ENCODE measurements at places on chromosomes 7 and 10. TPM values are rescaled to one million over a fixed set of nuclear protein-coding genes. Genes with fewer than 3 reads are reported as not detected.

DNA sequence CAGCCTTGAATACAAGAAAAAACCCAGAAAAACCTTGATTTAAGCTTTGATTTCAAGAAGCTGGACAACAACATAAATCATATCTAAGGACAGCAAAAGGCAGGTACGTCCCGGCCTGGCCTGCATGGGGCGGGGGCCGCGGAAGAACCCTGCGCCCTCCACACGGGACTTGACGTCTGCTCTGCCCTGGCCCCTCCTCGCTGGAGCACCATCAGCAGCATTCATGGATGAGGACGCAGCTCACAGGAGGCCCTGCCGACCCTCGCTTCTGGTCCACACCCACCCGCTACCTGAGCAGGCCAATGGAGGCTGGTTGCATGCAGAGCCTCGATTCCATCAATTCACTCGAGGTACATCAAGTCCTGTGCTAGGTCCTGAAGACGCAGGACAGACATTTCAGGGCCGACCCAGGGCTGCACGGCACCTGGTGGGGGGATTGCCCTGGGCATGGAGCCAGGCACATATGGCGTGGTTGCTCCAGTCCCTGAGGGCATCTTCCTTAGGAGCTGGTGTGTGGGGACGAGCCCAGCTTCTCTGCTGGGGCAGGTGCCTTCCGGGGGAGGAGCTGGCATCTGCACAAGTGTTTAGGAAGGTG is 63.1 kb upstream of the NKX6-2 start:
- no peak for DNase-seq

- DNase-seq = no peak
Measured at GRCh38 chr10:75592791-75593643, 161.6 kb downstream of the LRMDA start.

SORBS1 gene
- 380 TPM for total RNA-seq

DNA sequence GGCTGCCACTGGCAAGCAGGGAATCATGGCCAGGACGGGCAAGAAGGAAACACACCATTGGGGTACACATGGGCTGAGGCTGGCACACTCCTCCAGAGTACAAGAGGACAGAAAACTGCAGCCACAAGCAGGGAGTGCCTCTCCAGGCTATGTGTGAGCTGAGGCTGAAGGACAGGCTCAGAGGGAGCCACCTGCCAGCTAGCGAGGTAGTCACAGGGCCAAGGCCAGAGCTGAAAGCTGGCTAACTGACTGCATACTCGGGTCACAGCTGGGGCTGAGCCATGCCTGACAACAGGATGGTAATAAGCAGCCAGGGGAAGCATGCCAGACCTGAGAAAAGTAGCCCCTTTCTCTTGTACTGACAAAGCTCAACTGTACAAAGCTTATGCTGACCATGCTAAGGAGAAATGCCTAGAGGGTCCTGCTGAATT is 52.0 kb downstream of the KIF5B start:
- DNase-seq = peak; percentile 40

LRIT1 gene
- not detected for total RNA-seq

DNA sequence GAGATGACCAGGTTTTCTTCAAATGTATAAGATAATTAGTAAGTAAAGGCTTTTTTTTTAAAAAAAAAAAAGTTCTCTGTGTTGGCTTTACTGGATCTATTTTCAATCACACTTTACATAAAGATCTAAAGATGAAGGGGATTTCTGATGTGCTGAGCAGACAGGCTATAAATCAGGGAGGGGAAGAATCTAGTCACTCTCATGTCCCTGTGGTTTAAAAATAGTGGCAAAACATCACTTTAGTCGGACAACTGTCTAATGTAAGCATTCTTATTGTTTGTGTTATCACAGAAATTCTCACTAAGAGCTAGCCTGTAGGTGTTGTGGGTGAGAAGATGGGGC is 132.7 kb downstream of the ICA1 start:
- no peak for DNase-seq

GRCh38 chr10:88427024-88427423 is 156.1 kb downstream of the RNLS start:
- DNase-seq = no peak

DNA sequence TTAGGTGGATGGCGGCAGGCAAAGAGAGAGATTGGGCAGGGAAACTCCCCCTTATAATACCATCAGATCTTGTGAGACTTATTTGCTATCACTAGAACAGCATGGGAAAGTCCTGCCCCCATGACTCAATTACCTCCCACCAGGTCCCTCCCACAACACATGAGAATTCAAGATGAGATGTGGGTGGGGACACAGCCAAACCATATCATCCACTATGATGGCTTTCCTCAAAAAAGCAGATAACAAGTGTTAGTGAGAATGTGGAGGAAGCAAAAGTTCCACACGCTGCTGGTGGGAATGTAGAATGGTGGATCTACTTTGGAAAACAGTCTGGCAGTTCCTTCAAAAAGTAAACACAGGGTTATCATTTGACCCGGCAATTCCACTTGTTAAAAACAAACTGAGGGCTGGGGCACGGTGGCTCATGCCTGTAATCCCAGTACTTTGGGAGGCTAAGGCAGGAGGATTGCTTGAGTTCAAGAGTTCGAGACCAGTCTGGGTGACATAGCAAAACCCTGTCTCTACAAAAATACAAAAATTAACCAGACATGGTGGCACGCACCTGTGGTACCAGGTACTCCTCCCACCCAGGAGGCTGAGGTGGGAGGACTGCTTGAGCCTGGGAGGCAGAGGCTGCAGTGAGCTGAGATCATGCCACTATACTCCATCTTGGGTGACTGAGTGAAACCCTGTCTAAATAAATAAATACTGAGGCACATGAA is 161.4 kb upstream of the EEPD1 start:
- DNase-seq = no peak

- DNase-seq = no peak
Measured at GRCh38 chr10:74852381-74852780, 26.0 kb downstream of the KAT6B start.

GRCh38 chr7:125878988-125879387 is 949.4 kb upstream of the POT1 start:
- DNase-seq = no peak

HOXA7 gene
- total RNA-seq = not detected

VWA2 gene
- total RNA-seq = not detected

GRCh38 chr7:43537765-43538403 is 45.0 kb upstream of the STK17A start:
- no peak for DNase-seq

DNA sequence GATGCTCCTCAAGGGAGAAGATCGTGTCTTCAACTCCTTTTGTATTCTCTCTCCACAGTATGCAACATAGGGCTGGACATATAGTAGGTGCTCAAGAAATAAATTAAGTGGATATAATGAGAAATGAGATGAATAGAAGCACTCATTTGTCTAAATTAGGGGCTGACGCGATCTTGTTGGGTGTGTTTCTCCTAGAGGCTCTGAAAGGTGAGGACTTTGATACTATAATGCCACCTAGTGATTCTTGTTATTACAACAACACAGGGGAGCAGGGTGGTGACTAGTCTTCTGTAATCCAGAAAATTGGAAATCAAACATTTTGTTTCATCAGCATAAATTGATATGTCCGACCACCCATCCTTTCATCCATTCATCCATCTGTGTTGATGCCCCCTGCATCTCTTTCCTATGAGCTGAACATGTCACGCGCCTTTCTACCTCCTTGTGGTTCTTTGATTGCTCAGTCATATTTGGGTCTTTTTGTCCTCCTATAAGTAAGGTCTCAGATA is 3.5 kb upstream of the CFAP58 start:
- no peak for DNase-seq

- no peak for DNase-seq
Measured at GRCh38 chr7:26318921-26319320, 27.3 kb downstream of the SNX10 start.

- DNase-seq = no peak
Measured at GRCh38 chr10:102714621-102715455, at the start of gene SFXN2. Gene SFXN2 (plus strand): TSS chr10:102714636. CDS start chr10:102726637, 12,001 bp downstream.

DNA sequence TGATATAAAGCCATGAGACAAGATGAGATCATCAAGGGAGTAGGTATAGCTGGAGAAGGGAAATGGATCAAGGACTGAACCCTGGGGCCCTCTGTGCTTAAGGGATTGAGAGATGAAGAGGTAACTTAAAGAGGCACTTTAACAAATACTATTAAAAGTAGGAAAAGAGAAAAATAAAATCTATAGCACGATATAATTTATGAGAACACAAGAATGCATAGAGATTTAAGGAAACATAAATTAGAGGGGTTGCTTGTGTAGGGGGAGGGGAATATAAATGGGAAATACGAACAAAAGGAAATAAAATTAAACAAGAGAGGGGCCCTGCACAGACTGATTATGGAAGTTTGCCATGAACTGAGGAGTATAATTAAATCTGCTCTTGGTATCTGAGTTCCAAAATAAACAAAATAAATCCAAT is 15.6 kb upstream of the LRRC17 start:
- no peak for DNase-seq

C10orf67 gene
- 0.35 TPM for total RNA-seq

DNA sequence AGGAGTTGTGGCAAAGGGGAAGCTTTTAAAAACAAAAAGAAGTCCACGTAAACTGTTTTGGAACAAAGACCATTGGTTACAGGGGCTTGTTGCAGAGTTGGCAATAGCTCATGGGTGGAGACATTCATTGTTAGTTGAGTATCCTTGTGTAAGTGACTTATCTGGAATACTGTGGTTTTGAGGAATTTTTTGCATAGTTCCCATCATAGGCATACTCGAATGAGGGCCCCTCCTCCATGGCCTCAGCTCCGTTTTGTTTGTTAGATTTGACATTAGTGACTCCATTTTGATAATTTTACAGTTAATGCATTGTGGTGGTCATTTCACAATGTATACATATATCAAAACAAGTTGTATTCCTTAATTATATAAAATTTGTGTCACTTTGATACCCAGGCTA is 12.8 kb upstream of the SMKR1 start:
- no peak for DNase-seq

DNA sequence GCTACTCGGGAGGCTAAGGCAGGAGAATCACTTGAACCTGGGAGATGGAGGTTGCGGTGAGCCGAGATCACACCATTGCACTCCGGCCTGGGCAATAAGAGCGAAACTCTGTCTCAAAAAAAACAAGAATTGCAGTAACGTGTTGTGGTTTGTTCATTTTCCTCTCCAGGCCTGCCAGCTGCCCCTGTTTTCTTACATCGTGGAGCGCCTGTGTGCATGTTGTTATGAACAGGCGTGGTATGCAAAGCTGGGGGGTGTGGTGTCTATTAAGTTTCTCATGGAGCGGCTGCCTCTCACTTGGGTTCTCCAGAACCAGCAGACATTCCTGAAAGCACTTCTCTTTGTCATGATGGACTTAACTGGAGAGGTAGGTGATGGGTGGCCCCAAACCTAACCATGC is 52.1 kb downstream of the TRRAP start:
- DNase-seq = no peak

DNA sequence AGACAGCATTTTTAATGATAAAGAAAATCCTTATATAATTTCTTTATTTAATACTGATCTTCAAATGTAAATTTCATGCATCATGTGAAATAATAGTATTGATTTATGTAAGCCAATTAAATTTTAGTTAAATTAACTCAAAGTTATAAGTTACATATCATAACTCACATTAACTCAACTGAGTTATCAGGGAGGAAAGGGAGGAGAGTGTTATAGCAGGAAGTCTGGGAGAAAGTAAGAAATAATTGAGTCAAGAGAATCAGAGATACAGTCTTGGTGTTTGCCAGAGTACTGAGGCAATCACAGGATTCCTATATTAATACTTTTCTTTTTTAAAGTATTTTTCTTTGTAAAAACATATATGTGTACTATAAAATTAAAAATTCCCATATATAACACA is 4.0 kb downstream of the BICC1 start:
- DNase-seq = no peak

DNA sequence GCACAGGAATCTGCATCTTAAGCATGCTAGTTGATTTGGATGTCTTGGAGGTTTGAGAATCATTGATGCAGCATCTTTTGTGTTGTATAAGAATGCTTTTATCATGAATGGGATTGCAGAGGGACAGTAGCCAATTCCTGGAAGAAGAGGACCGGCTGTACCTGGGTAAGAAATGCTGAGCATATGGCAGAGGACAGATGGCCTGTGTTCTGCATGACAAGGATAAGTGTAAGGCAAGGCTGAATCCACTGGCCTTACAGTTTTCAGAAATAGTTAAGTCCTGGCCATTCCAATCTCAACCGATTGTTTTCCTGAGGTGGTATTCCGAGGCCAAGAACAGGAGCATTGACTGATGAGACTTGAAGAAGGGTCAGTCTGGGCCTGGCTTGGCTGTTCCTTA is 24.4 kb upstream of the KBTBD2 start:
- DNase-seq = no peak

DNA sequence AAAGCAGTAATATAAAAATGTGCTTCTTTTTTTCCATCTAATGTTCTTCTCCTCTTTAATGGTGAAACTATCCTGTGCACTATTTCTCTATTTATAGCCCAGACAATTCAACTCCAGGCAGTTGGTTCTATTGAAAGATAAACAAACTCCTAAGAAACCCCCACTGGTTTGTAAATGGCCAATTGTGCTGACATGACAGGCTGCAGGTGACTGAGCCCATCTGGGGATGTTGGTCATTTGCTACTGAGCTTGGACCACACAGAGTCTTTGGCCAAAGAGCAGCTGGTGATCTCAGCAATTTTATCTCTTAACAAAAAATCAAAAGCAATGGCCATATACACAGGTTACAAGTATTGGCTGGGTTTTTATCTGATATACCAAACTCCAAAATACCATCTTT is 631.8 kb upstream of the CELF2 start:
- no peak for DNase-seq

PDE6C gene
- not detected for total RNA-seq

GRCh38 chr10:74079936-74080590 is 70.6 kb downstream of the AP3M1 start:
- no peak for DNase-seq

- no peak for DNase-seq
Measured at GRCh38 chr7:105786520-105787470, 89.6 kb downstream of the ATXN7L1 start.

FGFR2 gene
- not detected for total RNA-seq

- no peak for DNase-seq
Measured at GRCh38 chr10:112363696-112364688, 9.9 kb upstream of the ACSL5 start.

- DNase-seq = no peak
Measured at GRCh38 chr7:35802649-35803048, 1.8 kb downstream of the SEPTIN7 start.

DNA sequence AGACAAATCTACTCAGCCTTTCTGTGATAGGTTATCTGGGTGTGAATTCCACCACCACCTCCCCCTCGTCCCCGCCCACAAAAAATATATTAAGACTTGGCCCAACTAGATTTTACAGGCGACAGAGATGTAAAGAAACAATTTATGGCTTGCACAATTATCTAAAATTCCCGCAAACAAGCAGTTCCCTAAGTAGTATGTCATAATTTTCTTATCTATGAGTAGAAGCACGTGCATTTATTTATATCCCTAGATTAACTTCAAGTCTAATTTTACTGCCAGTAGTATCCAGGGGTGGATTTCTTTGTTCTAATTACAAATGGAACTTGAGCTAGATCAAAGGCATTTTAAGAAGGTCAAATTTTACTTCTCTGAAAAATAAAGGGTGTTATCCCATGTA is 1.7 kb downstream of the TSPAN12 start:
- no peak for DNase-seq

- DNase-seq = no peak
Measured at GRCh38 chr7:27122077-27122910, 8.3 kb downstream of the HOXA4 start.
